ENCODE measurements at places on chromosomes 11 and 22. TPM values are rescaled to one million over a fixed set of nuclear protein-coding genes. Genes with fewer than 3 reads are reported as not detected.

PATZ1 gene
- total RNA-seq: 16.5 TPM

NFAM1 gene
- 0.83 TPM for total RNA-seq

DNA sequence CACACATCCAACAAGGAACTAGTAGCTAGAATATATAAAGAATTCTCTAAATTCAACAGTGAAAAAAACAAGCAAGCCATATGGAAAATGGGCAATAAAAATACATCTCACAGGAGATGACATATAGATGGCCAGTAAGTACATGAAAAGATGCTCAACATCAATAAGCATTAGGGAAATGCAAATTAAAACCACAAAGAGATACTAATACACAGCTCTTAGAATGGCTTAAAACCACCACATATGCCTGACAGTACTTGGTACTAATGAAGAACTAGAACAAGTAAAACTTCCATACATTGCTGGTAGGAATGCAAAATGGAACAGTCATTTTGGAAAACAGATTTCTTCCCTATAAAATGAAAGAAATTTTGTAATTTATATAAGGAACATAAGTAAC lies 71.6 kb upstream of the GAB2 start:
- DNase-seq: no peak

DNA sequence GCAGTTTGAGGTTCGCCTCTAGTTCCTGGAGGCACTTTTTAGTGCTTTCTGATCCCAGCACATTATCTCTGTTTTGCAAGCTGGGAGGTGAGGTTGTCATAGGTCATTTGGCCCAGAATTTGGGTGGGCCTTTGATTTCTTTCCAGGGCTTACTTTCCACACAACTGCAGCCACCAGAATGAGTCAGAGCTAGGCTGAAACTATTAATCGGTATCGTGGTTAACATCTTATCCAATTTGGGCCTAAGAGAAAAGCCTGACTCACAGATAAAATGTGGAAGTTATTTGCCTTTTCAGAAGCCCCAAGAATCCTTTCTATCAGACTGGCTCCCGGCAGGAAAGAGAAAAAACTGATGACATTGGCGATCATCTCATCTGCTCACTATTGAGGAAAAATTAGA lies 166.4 kb downstream of the KIRREL3 start:
- DNase-seq: no peak

DNA sequence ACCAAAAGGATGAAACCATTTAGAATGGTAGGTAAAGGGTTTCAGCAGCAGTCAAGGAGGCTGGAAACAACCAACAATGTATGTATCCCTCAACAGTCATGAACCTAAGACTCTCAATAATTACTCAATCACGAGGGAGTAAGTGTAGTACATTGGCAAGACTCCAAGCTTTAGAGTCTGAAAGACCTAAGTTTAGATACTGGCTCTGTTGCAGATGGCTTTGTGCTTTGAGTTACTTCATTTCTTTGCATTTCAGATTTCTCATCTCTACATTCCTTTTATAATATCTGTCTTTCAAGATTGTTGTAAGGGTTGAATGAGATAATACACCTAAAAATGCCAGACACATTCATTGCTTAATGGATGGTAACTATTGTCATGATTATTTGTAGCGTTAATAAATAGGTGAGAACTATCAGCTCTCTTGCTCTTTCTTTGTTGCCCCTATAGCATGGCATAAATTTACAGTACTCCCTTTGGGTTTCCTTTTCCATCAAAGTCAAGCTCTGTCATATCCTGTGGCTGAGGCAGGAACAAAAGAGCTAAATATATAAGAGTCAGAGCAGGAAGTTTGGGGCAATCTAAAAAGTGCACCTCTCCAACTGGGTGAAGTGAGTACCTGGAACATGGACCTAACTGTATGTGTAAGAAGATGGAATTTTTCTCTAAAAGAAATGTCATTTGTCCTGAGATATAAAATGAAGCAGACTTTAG lies 228.2 kb upstream of the ZC3H12C start:
- DNase-seq: no peak

DNA sequence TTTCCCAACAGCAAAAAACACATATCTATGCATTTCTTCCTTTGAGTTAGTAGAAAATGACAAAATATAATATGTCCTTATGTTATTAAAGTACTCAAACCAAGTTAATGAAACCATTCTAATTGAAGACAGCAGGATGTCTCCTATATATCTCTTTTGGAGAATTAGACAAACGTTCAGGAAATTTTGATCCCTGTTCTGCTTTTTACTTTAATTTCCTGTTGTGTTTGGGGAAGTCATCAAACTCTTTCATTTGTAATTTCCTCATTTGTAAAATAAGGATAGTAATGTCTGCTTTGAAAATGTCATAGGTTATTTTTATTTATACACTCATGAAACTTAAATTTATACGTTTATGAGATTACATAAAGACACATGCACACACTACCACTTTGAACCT lies 281.8 kb upstream of the ANO5 start:
- no peak for DNase-seq

DNA sequence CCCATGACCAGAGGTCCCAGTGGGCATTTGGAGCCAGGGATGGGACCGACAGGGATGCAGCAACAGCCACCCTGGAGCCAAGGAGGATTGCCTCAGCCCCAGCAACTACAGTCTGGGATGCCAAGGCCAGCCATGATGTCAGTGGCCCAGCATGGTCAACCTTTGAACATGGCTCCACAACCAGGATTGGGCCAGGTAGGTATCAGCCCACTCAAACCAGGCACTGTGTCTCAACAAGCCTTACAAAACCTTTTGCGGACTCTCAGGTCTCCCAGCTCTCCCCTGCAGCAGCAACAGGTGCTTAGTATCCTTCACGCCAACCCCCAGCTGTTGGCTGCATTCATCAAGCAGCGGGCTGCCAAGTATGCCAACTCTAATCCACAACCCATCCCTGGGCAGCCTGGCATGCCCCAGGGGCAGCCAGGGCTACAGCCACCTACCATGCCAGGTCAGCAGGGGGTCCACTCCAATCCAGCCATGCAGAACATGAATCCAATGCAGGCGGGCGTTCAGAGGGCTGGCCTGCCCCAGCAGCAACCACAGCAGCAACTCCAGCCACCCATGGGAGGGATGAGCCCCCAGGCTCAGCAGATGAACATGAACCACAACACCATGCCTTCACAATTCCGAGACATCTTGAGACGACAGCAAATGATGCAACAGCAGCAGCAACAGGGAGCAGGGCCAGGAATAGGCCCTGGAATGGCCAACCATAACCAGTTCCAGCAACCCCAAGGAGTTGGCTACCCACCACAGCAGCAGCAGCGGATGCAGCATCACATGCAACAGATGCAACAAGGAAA lies 27.3 kb upstream of the L3MBTL2 start:
- DNase-seq: no peak

DNA sequence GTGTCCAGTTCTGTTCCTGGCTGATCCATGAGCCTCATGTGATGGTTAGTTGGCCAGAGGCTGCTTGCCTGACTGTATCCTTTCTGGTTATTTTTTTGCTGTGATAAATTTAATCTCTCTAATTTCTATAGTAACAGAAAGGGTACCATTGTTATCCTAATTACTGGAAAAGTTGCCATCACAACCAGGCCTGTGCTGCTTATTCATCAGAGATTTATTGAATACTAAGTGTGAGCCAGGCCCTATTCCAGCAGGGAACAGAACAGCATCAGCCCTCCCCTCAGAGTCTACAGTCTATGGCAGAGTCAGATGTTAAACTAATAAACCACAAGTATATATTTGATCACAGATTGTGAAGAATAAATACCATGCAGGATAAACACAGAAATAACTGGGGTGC lies 86.8 kb downstream of the DEPDC5 start:
- no peak for DNase-seq

- no peak for DNase-seq
Measured at GRCh38 chr11:105449100-105449734, 160.7 kb upstream of the GRIA4 start.

DNA sequence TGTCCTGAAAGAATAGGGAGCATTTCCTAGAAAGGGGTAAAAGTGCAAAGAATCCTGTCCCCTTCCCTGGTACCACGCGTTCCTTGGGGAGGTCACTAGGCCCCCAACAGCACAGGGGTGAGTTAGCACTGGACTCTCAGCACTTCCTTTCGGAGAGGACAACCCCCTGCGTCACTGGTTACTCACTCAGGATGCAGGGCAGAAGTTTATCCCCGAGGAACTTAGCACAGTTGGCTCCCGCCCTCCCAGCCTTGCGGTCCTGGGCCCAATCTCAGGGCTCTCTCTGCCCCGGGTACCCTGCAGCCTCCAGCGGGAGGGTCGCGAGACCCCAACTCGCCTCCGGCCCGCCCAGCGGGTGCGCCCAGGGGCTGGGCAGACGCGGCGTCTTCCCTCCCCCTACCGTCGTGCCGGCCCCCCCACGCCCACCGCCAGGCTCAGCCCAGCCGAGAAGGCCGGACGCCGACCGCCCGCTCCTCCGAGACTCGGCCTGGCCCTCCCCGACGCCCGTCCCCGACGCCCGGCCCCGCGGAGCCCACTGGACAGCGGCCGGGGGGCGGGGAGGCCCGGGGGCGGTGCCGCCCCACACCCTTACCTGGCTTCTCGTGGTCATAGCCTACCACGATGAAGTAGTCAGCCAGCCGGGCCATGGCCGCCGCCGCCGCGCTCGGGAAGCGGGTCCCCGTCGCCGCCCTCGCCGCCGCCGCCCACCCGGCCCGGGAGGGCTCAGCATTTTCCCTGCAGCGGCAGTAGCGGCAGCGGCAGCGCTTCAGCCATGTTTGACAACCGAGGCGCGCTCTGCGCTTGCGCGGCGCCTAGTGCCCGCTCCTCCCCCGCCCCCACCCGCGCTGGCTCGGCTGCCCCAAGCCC lies at the start of gene SBF2:
Gene SBF2 (minus strand): TSS at position 797 of the 867 bp plus-strand sequence. CDS start 150 bp downstream, at position 647.
- DNase-seq: peak; percentile 87

DNA sequence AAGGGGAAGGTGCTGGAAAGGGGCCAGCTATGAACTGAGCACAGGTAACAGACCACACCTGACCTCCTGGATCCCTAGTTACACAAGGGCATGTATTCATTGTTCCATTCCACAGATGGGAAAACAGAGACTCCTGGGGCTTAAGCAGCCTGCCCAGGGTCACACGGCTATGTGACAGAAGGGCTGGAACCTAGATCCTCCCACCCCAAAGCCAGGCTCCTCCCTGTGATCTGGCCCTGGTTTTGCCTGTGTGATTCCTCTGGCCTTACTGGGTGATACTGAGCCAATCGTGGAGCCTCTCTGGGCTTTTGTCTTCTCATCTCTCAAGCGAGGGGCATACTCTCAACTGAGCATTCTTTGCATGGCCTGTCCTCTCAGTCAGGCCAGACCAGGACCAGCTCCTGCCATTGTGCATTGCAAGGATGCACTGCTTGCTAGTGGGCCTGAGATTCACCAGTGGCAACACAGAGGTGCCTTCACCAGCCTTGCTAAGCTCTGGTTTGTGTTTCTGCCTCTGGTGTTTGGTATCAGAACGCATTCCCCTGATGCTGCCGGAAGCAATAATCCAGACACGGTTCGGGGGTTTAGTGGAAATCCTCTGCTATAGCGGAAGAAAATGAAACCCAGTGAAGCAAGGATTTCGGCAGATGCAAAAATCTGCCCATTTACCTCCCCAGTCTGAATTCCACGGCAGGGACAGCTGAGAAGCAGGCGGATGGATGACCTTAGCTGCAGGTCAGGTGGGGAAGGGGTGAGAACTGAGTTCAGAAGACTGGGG lies 226.6 kb downstream of the ST3GAL4 start:
- no peak for DNase-seq

- DNase-seq: no peak
Measured at GRCh38 chr11:32148895-32149294, 58.0 kb downstream of the RCN1 start.
